Activated gamma-delta T cell treated with Interleukin-2 at 50 U/mL for 16 hours (primary cell): ENCODE measurements at places on chromosomes 12 and 14.

GRCh38 chr12:102691773-102692555, 211.6 kb upstream of the IGF1 start:
- DNase-seq: no peak

DNA sequence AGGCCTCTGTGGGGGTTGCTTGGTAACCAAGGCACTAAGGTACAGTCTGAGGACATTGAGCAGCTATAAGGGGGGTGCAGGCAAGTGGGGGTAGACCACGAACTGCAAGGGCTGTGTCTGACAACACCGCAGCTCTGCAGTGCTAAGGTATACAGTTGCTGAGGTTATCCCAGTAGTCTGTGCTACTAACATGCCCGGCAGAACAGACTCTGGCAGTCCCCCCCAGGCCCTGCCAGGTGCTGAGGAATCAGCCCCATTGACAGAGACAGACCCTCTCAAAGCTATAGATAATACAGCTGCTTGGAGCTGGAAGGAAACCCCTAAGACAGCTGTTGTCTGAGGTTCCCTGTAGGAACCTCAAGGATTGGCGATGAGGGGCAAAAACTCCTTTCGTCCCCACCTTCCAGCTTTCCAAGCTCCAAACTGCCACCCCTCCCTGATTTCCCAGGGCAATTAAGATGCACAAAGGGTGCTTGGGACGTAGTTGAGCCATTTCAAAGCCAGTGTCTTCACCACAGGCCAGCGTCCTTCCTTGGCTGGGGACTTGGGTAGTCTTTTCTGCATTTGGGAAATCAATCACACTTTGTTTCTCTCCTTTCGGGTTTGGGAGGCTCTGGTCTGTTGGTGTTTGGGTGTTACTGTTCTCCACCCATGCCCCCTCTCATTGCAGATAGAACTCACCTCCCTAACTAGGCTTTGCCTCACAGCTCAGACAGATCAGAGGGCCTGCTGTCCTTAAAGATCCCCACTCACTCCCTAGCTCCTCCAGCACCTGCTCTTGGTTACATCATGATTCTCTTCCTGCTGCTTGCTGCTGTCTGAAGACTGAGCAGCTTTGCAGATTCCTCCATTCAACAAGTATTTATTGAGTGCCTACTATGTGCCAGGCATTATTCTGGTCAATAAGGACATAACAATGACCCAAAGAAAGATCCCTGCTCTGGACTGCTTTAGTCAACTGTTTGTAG, 2.0 kb upstream of the MYH7 start:
- no peak for DNase-seq

DNA sequence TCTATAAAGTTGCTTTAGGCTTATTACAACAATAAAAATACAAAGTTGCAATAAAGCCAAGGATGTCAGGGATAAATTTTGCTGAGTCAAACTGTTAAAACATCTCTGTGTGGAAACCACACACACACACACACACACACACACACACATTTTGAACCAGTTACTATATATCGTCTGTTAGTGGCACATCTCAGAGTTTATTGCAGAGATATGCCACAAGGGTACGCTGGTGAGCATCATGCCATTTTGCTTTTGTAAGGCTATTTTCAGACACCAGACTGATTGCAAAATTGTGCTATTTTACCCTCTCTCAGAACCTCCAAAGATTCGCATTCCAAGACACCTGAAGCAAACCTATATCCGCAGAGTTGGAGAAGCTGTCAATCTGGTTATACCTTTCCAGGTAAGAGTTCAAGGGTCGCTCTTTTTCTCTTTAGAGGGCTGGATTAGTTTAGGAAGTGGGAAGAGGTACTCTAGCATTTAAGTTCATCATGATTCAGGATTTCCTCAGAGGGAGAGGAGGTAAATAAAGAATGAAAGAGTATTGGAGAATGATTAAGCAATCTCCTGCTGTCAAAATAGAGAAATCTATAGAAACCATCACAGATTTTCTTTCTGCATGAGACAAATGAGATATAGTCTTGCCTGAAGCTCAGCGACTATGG, 27.3 kb upstream of the CHPT1 start:
- DNase-seq: peak; percentile 36

GRCh38 chr12:75959060-75959459, 72.5 kb downstream of the PHLDA1 start:
- no peak for DNase-seq

DNA sequence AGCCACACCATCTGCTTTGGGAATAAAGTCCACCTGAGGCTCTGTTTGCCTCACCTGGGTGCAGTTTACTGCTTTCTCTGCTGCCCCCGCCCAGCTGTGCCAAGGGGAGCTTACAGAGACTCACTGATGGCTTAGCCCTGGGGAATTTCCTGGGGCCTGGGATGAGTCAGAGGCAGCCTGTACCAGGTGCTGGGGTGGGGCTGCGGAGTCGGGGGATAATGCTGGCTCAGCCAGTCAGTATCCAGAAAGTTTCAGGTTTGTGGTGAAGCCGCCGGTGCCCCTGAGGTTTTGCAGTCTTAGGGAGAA, 22.3 kb downstream of the PLEKHG3 start:
- no peak for DNase-seq

GRCh38 chr12:88580051-88580871, at the start of gene KITLG:
TSS of gene KITLG (minus strand) at chr12:88580471. CDS start at chr12:88580278, 193 bp downstream.
- no peak for DNase-seq
